Stimulated activated CD4-positive, alpha-beta T cell treated with anti-CD3 and anti-CD28 coated beads, Interleukin-1b, Interleukin-23, amount 100 ng/mL, for 4 hours (primary cell): ENCODE measurements at places on chromosomes 7 and 10.

GRCh38 chr10:103276896-103277712 lies at the start of gene INA:
INA (plus strand) TSS chr10:103277138; CDS start chr10:103277212, 74 bp downstream.
- no peak for DNase-seq

GRCh38 chr10:100759331-100759730 lies 13.9 kb downstream of the PAX2 start:
- no peak for DNase-seq

DNA sequence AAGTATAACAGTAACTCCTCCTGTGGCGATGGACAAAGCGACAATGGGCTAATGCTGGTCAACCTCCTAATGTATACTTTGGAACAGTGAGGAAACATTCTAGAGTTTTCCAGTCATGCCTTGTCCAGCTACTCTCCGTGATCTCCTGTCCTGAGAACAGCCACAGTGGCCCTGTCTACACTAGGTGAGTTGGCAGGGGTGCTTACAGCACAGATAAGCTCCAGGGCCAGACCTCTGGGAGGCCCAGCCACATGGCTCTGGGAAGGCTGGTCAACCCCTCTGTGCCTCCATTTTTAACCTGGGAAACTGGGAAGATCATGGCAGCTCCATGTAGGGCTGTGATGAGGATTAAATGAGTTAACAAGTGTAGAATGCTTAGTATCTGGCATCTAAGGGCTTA lies 57.0 kb downstream of the CLEC2L start:
- no peak for DNase-seq

DNA sequence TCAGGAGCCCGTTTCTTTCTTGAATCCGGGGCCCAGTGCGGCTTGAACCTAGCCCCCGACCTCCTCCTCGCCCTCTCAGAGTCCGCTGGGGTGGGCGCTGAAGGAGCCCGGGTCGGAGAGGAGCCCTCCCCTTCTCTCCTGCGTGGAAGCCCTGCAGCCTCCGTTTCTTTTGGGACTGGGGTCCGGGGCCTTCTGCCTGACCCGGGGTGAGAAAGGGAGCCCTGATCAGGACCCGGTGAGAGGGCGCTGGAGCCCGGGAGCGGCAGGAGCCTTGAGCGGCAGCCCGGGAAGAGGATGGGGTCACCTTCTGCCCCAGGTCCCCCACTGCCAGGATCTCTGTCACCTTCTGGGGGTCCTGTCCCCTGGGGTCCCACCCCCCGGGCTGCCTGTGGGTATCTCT lies 162.3 kb downstream of the ZNF33B start:
- no peak for DNase-seq

- no peak for DNase-seq
Measured at GRCh38 chr10:593016-593415, 96.5 kb downstream of the DIP2C start.

- no peak for DNase-seq
Measured at GRCh38 chr10:22447068-22447467, 101.8 kb downstream of the SPAG6 start.

DNA sequence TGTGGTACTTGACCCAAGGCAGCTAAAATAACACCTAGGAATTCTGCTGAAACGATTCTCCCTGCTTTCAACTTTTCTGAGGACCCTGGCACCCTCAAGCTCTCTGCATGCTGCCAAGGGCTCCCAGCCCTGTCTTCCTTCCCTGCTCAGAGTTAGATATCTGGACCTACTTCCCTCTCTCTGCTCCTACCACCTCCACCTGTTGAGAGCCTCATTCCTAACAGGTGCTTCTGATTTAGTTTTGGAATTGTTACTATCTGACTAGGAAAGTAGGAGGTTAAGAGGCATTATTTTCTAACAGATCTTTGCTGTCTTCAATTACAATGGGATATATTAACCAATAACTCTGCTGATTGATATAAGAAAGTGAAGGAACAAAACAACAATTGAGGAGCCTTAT lies 253.8 kb downstream of the FZD1 start:
- DNase-seq: no peak

- no peak for DNase-seq
Measured at GRCh38 chr10:69955211-69955805, 97.3 kb upstream of the MACROH2A2 start.

DNA sequence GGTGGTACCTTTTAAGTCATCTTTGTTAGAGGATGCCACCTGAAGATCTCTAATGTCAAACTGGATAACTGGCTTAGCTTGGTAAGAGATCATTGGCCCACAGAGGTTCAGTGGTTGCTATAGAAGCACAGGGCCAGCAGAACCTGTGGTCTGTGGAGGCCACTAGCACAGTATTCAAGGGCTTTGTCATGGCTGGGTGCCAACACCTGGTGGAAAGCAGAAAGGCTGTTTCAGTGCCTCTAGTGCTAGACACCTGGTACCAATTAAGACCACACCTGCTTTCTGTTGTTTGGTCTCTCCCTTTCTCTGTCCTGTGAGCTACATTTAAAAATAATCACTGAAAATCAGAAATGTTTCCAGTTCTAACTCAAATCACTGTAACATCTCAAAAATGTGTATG lies 10.0 kb upstream of the PCGF5 start:
- DNase-seq: no peak

DNA sequence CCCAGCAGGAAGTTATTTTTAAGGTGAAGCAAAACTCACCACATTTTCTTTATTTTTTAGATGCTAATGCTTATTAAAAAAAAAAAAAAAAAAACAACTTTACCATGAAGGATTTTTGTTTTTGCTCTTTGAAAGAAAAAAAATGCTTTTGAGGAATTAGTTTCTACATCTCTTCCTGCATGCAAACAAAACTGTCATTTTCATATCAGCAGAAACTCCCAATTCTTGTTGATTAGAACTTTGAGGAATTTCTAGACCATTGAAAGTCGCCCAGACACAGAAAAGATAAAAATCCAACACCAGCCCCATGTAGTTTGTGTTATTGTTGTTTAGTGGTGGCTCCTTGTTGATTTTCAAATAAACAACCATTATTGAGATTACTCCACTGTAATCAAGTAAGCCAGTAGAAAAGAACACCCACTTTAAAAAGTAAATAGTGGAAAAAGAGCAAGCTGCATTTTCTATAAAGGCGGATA lies 14.3 kb downstream of the SKIDA1 start:
- DNase-seq: no peak

- DNase-seq: no peak
Measured at GRCh38 chr7:90629297-90629918, 33.3 kb downstream of the CDK14 start.

DNA sequence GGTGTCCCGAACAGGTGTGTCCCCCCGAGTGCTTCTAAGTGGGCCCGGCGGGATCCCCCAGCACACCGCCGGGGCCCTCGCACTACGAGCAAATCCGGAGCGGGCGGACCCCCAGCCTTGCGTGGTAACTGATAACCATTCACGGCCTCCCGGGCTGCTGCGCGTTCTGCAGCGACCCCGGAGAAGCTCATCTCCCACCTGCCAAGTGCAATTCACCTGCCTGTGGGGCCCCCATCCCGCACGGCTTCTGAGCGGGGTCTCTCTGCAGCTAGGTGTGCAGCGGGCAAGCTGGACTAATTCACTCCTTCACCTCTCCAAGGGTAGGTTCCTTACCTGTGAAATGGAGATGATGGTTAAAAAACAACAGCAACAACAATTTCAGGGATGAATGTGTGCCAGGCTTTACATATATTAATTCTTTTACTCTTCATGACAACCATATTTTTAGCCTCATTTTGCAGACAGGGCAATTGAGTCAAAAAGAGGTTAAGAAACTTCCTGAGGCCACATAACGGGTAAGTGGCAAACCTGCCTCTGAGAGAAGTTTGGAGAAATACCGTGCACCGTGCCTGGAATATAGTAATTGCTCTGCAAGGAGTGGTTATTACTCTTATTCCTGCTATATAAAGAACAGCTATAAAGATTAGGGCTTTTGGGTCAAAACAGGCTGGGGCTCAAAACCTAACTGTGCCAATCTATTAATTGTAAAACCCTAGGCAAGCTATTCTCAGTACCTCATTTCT lies 652 bp upstream of the PODXL start:
- DNase-seq: no peak

DNA sequence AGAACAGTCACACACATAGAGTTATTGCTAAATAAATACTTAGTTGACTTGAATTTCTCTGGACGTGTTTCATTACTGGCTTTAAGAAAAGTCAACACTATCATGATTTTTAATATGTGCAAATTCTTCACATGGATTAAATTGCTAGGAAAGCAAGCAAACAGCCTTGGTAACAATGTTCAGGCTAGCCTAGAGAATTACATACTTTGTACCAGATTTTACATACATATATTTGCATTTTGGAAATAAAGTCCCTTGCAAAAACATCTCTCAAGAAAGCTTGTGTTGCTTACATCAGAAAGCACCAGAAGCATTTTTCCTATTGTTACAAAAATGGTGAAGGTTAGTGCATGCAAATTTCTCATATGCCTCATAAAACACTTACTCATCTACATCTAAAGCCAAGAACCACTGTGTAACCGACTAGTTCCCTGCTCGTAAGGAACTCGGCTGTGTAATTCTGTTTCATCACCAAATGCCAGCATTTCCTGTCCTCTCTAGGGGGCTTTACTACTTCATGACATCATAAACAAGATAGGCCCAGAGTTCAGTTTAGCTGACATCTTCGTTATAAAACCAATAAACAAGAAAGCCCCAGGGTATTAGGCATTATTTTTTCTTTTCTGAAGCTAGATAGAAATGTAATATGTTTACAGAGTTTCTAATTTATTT lies 87.8 kb downstream of the CFAP58 start:
- no peak for DNase-seq

DNA sequence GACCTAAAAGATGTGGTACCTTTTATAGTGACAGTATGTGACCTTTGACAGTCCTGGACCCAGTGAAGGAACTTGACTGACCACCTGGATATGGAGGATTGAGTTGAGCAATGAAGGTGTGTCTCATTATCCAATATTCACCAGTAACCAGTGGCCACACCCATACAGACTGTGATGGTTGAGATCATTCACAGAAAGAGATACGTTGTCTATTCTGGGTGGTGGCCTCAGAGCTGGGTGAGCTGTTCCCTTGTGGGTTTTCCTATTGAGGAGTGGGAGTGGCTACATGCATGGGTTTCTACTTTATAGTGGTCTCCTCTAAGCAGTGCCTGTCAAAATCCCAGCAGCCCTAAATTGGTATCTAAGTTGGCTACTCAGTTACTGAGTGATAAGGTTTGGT lies 507.4 kb downstream of the SORCS3 start:
- no peak for DNase-seq

DNA sequence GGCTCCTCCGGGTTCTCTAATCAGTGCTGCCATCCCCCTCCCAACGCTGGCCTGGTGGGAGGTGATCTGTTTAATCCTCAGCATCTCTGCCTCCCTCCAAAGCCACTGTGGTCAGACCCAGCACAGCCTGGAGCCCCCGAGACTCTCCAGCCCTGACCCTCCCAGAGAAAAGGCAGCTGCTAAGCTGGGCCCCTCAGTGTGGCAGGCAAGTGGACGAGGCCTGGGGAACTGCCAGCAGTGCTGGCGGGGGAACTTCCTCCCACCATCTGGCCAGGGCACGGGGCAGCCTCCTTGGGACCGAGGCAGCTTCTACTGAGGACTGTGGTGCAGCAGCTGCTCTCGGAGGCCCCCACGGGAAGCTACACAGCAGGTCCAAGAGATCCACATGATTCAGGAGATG lies 51.1 kb downstream of the DPYSL4 start:
- no peak for DNase-seq

DNA sequence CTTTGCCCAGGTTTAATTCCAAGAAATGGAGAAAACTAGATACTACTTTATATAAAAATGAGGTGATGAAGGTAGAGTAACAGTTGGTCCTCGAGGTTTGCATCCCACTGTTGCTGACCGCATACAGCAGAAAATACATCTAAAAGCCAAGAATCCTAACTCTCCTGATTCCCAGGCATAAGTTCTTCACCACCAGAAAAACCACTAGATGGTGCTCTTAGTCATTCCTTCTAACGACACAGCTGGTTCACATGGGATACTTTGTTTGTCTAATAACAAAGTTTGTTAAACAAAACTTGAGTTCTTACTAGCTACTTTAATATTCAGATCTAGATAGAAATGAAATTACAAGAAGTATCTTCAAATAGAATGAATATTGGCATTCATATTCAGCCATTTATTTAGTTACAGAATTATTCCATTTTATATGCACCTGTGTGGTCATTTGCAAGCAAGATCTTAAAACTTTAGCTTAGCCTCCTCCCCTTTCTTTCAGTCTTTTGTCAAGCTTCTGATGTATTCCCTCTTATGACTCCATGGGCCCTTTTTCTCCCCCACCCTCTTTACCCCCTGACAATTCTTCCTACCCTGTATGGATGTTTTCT lies 54.1 kb upstream of the CYP26C1 start:
- no peak for DNase-seq

GRCh38 chr7:84792231-84792893 lies 394.5 kb downstream of the SEMA3D start:
- no peak for DNase-seq

DNA sequence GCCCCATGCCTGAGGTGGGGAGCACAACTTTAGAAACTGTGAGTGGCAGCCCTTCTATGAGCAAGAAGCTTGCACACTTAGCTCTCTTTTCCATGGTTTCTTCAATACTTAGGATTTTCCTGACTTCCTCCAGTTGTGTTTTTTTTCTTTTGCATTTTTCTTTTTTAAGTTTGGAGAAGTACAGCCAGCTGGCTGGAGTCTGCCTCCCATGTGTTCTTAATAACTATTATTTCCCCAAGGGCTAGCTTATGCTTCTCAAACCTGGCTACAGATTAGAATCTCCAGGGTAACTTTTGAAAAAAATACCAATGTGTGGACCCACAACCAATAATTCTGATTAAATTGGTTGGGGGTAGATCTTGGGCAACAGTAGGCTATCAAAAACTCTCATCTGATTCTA lies 37.4 kb upstream of the MEOX2 start:
- DNase-seq: no peak

GRCh38 chr7:516606-517456 lies 2.8 kb downstream of the PDGFA start:
- no peak for DNase-seq

- DNase-seq: no peak
Measured at GRCh38 chr10:90168244-90168643, 466.9 kb downstream of the KIF20B start.

- DNase-seq: no peak
Measured at GRCh38 chr7:132171130-132171576, 405.1 kb downstream of the PLXNA4 start.

DNA sequence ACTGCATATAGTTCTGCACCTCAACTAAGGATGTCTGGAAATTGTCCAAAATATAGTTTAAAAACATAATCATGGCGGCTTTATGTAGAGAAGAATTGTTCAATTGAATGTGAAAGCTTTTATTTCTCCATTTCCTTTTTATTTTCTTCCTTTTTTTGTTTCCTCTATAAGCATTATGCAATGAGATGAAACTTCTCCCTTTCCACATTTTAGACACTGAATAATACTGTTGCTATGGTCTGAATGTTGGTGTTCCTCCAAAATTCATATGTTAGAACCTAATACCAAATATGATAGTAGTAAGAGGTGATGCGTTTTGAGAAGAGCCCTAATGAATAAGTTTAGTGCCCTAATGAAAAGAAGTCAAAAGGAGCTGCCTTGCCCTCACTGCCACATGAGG lies 175.0 kb downstream of the RNLS start:
- DNase-seq: no peak
